A549 treated with AZD2906 at 1 μM for 4 hours (cell line): ENCODE measurements at places on chromosomes 7 and 10. TPM values are rescaled to one million over a fixed set of nuclear protein-coding genes. Genes with fewer than 3 reads are reported as not detected.

SUFU gene
- total RNA-seq: 5.8 to 6.9 TPM (median 6.7 TPM) in 5 replicates

SPDYE5 gene
- not detected in 5 replicates for total RNA-seq

WEE2 gene
- total RNA-seq: not detected in 5 replicates

OR6B1 gene
- total RNA-seq: not detected in 5 replicates

AP5Z1 gene
- 19.6 to 40.4 TPM (median 31.7 TPM) in 5 replicates for total RNA-seq

TMEM72 gene
- total RNA-seq: not detected in 5 replicates

OGDH gene
- 28.1 to 31.2 TPM (median 29.8 TPM) in 5 replicates for total RNA-seq

CALU gene
- total RNA-seq: 121 to 210 TPM (median 144 TPM) in 5 replicates

IRF5 gene
- total RNA-seq: 13.2 to 16.2 TPM (median 15.0 TPM) in 5 replicates

NANOS1 gene
- 2.0 to 3.4 TPM (median 2.9 TPM) in 5 replicates for total RNA-seq

TRIL gene
- not detected in 5 replicates for total RNA-seq

ZFAND2A gene
- 47.2 to 56.5 TPM (median 52.9 TPM) in 5 replicates for total RNA-seq

ACSM6 gene
- total RNA-seq: not detected in 5 replicates

HGF gene
- total RNA-seq: 0.03 to 0.15 TPM (median 0.06 TPM) in 5 replicates

INSYN2A gene
- 1.4 to 1.8 TPM (median 1.5 TPM) in 5 replicates for total RNA-seq

TACR2 gene
- total RNA-seq: 0.13 to 0.21 TPM (median 0.16 TPM) in 4 of 5 replicates, not detected in the other

CPA2 gene
- 0.05 to 0.33 TPM (median 0.11 TPM) in 3 of 5 replicates, not detected in the others for total RNA-seq

CUEDC2 gene
- total RNA-seq: 65.0 to 69.6 TPM (median 66.8 TPM) in 5 replicates

CDNF gene
- total RNA-seq: 0.77 to 1.3 TPM (median 0.92 TPM) in 5 replicates

DRGX gene
- 0.02 to 0.03 TPM in 2 of 5 replicates, not detected in the others for total RNA-seq

ADAM12 gene
- total RNA-seq: 2.7 to 4.7 TPM (median 3.8 TPM) in 5 replicates

CTAGE6 gene
- not detected in 5 replicates for total RNA-seq

EPO gene
- 0.09 TPM in 1 of 5 replicates, not detected in the others for total RNA-seq

CTAGE15 gene
- total RNA-seq: not detected in 5 replicates
